Thoracic aorta (tissue), 2 donors: ENCODE measurements at places on chromosomes 13 and 19.
A peak's percentile ranks its signal among the peaks of the same experiment; 100 is the strongest.

GRCh38 chr13:100646030-100646673 lies 28.4 kb downstream of the TMTC4 start:
- DNase-seq, result no peak
- peaks cover 3% of the 10 kb centered on the region for H3K36me3 ChIP-seq
- no peaks in the 10 kb centered on the region for H3K4me1 ChIP-seq
- no peak overlapping the region for H3K27ac ChIP-seq
- H3K4me3 ChIP-seq, result no peak overlapping the region

- H3K36me3 ChIP-seq, result no peaks in the 10 kb centered on the region
- DNase-seq, result no peak
- H3K4me3 ChIP-seq, result no peak overlapping the region
- no peaks in the 10 kb centered on the region for H3K27me3 ChIP-seq
- no peaks in the 10 kb centered on the region for H3K4me1 ChIP-seq
These were observed 3.5 kb upstream of the LILRB4 start for GRCh38 chr19:54659300-54659699.

DNA sequence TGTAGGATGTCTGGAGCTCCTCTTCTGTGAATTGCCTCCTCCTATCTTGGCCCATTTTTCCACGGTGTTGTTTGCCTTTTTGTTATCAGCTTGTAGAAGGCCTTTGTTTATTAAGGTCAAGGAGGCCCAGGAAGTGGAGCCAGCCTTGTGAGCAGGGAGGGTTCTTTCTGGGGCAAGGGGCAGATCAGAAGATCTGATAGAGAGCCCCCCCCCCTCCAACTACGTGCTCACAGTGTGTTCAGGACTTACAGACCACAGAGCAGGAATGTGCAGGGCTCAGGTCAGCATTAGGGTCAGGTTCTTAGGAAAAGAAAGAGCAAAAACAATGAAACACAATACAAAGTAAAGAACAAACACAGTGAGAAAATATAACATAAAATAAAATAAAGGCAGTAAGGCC lies 59.4 kb downstream of the CCNE1 start:
- no peaks in the 10 kb centered on the region for H3K36me3 ChIP-seq
- peaks cover 7% of the 10 kb centered on the region for H3K27me3 ChIP-seq
- DNase-seq, result no peak
- H3K27ac ChIP-seq, result no peak overlapping the region
- H3K4me1 ChIP-seq, result peaks cover 12% of the 10 kb centered on the region
- no peak overlapping the region for H3K4me3 ChIP-seq

DNA sequence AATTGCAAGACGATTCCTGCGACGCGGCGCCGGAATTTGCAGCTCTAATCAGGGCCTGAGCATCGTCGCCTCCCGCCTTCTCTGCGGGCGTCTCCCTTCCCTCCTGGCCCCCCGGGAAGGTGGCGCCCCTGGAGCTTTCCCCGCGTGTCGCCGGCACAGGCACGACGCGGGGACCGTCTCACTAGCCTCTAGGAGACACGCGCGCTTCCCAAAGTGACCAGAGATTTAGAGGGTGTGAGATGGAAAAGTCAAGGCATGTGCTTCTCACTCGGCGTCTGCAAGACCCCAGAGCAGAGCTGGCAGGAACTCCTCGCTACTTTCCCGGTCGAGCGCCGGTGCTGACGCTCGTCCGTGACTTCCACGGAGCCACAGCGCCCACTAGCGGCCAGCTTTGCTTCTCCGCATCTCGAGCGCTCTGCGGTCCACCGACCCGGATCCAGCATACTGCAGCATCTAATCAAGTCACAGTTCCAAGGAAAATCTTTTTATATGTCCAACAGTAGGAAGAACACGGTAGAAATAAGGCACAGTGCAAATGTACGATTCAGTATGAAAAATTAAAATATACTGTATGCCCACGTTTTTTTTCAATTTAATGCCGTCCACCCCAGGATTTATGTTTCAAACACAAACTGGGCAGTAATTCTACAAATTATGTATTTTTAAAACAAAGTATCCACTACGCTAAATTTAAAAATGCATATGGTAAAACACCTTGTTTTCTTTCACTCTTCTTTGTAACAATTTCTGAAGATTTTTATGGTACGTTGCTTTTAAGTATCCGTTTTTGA lies 977 bp upstream of the EFNB2 start:
- DNase-seq, result peak; percentile 66
- H3K4me1 ChIP-seq, result peaks cover 5% of the 10 kb centered on the region
- peak overlapping the region; percentile 78 for H3K27ac ChIP-seq
- H3K27me3 ChIP-seq, result no peaks in the 10 kb centered on the region
- peak overlapping the region; percentile 89 for H3K4me3 ChIP-seq
- H3K36me3 ChIP-seq, result no peaks in the 10 kb centered on the region

- H3K27ac ChIP-seq, result no peak overlapping the region
- no peaks in the 10 kb centered on the region for H3K36me3 ChIP-seq
- no peak overlapping the region for H3K4me3 ChIP-seq
- no peaks in the 10 kb centered on the region for H3K4me1 ChIP-seq
- H3K27me3 ChIP-seq, result no peaks in the 10 kb centered on the region
These were observed 6.6 kb downstream of the THOP1 start for GRCh38 chr19:2791876-2792275.

GRCh38 chr13:102555914-102556553 lies 40.8 kb upstream of the TPP2 start:
- no peak for DNase-seq
- no peaks in the 10 kb centered on the region for H3K27me3 ChIP-seq
- H3K27ac ChIP-seq, result no peak overlapping the region
- H3K4me3 ChIP-seq, result no peak overlapping the region
- no peaks in the 10 kb centered on the region for H3K36me3 ChIP-seq
- no peaks in the 10 kb centered on the region for H3K4me1 ChIP-seq

- no peaks in the 10 kb centered on the region for H3K36me3 ChIP-seq
- no peaks in the 10 kb centered on the region for H3K4me1 ChIP-seq
- H3K4me3 ChIP-seq, result peak overlapping the region; percentile 55
- H3K27ac ChIP-seq, result peak overlapping the region; percentile 23
These were observed 26.8 kb upstream of the CEACAM21 start for GRCh38 chr19:41548954-41549688.

DNA sequence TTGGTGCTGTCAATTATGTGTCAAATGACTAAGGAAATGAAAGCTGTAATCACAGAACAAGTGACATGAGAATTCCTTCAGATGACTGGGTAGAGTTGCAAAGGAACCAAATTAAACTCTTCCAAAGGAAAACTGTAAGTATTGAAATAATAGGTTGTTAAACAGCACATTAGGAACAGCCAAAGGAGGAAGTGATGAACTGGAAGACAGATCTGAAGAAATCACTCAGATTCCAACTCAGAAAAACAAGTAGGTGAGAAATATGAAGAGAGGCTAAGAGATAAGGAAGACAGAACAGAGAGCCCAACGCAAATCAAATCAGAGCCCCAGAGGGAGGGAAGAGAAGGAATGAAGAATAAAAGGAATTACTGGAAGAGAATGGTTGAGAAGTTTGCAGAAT lies 15.4 kb downstream of the TMEM161A start:
- no peaks in the 10 kb centered on the region for H3K4me1 ChIP-seq
- H3K27ac ChIP-seq, result no peak overlapping the region
- no peaks in the 10 kb centered on the region for H3K27me3 ChIP-seq
- no peak for DNase-seq
- no peak overlapping the region for H3K4me3 ChIP-seq
- peaks cover 13% of the 10 kb centered on the region for H3K36me3 ChIP-seq

DNA sequence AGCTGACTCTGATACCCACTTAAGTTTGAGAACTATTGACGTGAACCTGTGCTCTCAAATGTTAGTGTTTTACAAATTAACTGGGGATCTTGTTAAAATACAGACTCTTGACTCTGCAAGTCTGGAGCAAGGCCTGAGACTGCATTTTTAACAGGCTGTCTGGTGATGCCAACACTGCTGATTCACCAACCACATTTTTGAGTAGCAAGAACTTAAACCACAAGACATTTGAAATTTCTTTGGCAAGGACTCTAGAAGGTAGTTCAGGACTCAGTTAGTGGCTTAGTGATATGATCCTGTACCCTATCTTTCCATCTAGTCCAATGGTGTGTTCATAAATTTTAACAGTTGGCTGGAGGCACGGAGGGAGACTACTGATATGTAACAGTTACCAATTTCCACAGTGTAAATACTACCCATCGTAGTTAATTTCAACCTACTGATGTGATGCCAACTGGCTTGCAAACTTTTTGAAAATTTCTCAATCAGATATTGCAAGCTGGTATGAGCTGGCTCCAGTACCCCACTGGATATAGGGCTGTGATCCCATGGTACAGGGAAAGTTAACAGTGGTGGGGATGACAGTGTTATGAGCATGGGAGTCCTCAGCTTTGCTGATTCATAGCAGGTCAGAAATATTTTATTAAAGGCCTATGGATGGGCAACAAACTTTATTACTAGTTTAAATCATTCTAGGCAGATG lies 255.1 kb downstream of the TBC1D4 start:
- no peaks in the 10 kb centered on the region for H3K36me3 ChIP-seq
- H3K27ac ChIP-seq, result no peak overlapping the region
- H3K27me3 ChIP-seq, result no peaks in the 10 kb centered on the region
- no peak for DNase-seq
- H3K4me3 ChIP-seq, result no peak overlapping the region

DNA sequence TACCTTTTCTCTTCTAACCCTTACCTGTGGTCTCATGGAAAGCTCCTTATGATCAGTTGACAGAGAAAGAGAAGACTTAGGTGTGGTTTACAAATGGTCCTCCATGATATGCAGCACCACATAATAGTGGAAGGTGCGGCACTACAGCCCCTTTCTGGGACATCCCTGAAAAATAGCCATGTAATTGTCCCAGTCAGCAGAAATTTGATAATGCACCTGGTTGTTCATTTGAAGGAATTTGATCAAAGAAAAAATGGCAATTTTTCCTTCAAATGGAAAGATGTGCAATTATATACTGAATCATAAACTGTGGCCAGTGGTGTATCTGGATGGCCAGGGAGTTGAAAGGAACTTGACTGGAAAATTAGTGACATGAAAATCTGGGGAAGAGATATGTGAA lies 293.6 kb upstream of the PCDH20 start:
- no peak for DNase-seq

DNA sequence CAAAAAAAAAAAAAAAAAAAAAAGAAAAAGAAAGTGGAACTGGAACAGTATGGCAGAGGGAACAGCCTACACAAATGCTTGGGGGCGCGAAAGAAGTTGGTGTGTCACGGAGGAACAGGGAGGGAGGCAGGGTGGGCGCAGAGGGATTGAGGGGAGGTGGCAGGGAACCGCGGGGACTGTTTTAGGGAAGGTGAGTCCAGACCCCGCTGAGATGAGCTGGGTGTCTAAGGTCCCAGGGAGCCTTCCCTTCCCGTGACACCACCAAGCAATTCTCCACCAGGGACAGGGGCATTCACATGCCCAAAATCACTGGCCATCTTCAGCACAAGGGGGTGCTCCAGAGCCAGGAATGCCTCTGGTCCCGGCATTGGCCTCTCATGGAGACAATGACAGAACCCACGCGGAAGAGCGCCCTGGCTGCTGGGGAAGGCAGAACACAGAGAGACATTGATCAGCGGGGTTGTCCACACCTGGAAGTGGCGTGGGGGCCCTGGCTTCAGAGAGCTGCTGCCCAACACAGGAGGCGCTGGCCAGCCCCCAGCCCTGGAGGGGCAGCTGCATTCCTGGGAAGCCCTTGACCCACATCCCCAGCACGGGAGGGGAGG lies 6.9 kb downstream of the PEAK3 start:
- H3K36me3 ChIP-seq, result peaks cover 20% of the 10 kb centered on the region
- no peaks in the 10 kb centered on the region for H3K27me3 ChIP-seq
- peaks cover 30% of the 10 kb centered on the region for H3K4me1 ChIP-seq
- H3K4me3 ChIP-seq, result no peak overlapping the region
- H3K27ac ChIP-seq, result no peak overlapping the region
- DNase-seq, result no peak

GRCh38 chr13:112837371-112838037 lies 131.5 kb upstream of the MCF2L start:
- no peak overlapping the region for H3K27ac ChIP-seq
- DNase-seq, result no peak
- peaks cover 9% of the 10 kb centered on the region for H3K36me3 ChIP-seq
- H3K4me3 ChIP-seq, result no peak overlapping the region

- no peaks in the 10 kb centered on the region for H3K27me3 ChIP-seq
- peaks cover 20% of the 10 kb centered on the region for H3K4me1 ChIP-seq
- no peak for DNase-seq
These were observed 42.7 kb downstream of the INSR start for GRCh38 chr19:7251494-7251893.

GRCh38 chr19:41784743-41785142 lies 11.6 kb upstream of the CEACAM3 start:
- no peak for DNase-seq
- H3K27ac ChIP-seq, result no peak overlapping the region
- H3K4me1 ChIP-seq, result no peaks in the 10 kb centered on the region

- DNase-seq, result no peak
- no peaks in the 10 kb centered on the region for H3K27me3 ChIP-seq
- H3K4me1 ChIP-seq, result no peaks in the 10 kb centered on the region
- H3K27ac ChIP-seq, result no peak overlapping the region
- H3K36me3 ChIP-seq, result no peaks in the 10 kb centered on the region
These were observed 15.4 kb downstream of the FCHO1 start for GRCh38 chr19:17766543-17767131.

DNA sequence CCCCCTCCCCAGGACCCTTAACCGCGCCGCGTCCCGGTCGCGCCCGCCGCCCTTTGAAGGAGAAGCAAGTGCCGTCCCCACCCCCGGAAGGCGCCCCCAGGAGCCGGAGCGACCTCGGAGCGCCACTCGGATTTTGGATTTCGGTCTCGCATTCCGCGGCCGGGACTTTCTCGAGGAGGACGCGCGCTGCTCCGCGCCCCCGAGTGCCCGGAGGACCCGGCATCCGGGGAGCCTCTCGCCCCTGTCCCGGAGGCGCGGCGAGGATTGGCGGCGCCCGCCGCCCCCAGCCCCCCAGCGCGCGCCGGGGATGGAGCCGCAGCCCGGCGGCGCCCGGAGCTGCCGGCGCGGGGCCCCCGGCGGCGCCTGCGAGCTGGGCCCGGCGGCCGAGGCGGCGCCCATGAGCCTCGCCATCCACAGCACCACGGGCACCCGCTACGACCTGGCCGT lies 1.6 kb downstream of the MIDN start:
- H3K27ac ChIP-seq, result peak overlapping the region; percentile 99
- H3K4me1 ChIP-seq, result peaks cover 51% of the 10 kb centered on the region
- DNase-seq, result no peak
- H3K27me3 ChIP-seq, result no peaks in the 10 kb centered on the region
- H3K36me3 ChIP-seq, result peaks cover 11% of the 10 kb centered on the region
